Stimulated activated naive CD8-positive, alpha-beta T cell treated with anti-CD3 and anti-CD28 coated beads, Interleukin-15, Interleukin-2, amounts not matched to agents 100 U/mL and 50 U/mL, for 24 hours (primary cell): ENCODE measurements at places on chromosomes 7 and 10.

DNA sequence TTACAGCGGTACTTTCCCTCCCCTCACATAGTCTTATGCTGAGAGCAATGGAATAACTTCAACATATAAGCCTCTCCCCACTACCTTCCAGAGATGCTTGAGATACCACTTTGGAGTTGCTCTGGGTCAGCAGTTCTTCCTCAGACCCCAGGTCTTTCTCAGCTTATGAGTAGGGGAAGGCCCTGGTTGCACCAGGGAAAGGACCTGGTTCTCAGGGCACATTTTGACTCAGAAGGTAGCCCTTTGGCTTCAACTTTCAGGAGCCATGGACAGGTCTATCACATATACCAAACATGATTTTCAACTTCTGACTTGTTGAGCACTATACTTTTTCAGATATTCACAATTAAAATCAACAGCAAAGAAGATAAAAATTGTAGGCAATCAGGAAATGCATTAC lies 11.5 kb upstream of the FIGNL1 start:
- no peak for DNase-seq

DNA sequence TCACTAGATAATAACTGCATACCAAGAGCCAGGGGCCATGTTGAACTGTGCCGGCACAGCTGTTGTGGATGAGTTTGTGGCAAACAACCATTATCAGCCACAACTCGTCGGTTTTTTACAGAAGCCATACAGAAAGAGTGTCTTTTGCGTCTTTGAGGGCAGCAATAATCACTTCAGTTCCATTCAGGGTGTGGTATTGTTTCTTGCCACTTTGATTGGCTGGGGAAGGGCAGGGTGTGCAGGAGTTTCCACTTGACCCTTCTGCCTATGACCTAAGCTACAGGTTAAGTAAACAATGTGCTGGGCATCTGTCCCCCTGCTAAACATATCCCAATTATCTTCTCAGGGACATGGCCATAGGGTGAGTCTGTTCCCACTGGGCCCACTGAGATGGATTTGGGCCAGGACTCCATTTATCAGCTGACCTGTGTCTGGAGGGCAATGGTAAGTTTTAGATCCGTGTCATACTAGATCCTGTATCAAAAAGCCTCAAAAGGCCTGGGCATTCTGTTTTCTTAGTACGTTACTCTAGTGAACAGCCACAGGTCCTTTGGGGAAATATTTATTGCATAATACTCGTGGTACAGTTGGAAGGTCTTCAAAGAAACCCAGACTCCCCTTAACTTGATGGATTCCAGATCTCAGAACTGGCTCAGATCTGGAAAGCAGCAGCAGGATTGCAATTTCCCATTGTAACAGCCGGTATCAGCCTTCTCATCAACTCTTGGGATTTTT lies 15.9 kb downstream of the ZNF3 start:
- no peak for DNase-seq

DNA sequence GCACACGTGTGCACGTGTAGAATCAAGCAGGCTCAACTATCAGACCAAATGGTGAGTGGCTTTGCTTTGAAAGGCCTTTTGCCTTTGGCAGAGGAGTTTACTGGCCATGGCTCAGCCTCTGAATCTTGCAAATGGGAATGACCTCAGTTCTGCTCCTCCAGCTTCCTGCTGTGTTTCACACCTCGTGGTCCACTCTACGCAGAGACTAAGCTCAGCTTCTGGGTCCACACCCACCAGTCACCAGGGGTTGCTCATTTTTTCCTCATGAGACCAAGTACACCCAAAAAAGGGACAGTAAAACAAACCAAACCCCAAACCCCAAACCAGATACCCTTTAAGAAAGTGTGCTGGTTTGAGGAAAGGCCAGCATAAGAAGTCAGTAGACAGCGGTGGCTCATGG lies 236.4 kb downstream of the DNAJB6 start:
- DNase-seq = peak; percentile 32

GRCh38 chr10:125057158-125058001 lies 103.0 kb downstream of the CTBP2 start:
- no peak for DNase-seq

GRCh38 chr7:69588773-69589172 lies 9.5 kb upstream of the AUTS2 start:
- DNase-seq = no peak

DNA sequence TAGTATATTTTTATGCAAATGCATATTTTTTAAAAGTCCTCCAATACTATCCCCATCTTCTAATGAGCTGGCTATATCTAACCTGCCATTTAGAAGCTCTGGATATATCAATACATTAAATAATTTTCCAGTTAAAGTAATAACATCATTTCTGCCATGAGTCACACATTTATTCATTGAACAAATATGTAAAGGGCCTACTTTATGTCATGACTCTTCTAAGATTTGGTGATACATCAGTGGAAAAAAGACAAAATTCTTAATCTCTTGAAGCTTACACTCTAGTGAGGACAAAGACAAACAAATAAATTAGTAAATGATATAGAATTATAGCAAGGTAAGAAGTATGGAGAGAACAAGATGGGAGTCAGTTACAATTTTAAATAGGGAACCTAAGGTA lies 716.8 kb upstream of the LRRTM3 start:
- no peak for DNase-seq

DNA sequence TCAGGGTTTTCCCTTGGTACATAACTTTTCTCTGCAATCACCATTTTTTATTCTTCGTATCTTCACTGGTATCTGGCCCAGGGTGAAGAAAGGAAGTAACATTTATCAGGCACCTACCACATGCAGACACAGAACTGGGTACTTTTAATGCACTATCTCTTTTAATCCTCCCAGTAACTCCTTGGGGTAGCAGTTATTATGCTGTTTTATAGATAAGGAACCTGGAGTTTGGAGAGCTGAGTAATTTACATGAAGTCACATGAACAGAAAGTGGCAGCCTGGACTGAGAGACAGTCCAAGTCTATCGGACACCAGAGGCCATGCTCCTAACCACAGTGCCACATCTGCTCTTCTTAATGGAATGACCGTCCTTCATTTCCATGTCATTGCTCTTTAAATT lies 117.1 kb upstream of the PODXL start:
- no peak for DNase-seq

DNA sequence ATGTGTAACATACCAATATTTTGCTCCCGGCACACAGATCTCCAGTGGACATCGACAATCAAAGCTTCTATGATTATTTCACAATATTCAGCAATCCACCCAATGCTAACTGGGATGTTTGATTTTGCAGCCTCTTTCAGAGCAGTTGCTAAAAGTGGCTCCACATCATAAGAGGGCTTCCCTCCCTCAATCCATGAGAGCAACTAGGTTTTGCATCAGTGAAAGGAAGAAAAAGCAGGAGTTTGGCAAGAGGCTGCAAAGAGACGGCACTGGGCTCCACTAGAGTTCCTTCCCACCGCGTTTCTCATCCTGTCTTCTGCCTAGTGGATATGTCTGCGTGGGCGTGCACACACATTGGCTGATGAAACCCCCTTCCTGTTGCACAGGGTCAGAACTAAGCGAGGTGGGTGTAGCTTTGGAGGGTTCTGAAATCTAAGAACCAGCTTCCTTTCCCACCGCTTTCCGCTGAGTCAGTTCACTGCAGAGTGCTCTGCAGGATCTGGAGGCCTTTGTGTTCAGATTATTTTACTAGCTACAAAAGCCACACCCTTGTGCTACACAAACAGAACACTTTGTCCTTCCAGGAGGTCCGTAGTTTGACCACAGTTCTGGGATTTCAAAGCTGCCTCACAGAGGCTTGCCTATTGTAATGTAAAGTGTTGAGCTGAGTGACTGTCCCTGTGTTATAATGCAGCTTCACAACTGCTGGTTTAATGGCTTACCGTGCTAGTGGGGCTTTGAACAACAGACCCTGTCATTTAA lies 28.1 kb downstream of the ARL4A start:
- DNase-seq = peak; percentile 57

- DNase-seq = no peak
Observed at GRCh38 chr7:15176089-15176488, 273.5 kb upstream of the DGKB start.

DNA sequence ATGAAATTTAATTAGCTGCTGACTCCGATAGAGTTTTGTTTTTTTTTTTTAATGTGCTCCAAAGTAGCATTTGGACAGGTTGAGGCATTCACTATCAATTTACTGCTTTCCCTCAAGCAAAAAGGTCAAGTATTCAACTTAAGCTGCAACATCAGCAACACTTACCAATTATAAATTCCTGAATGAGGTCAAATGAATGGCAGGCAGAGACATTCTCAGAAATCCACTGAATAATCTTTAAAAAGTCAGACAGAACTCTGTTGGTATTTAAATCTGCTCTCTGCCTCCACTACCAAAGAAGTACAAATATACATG lies 62.8 kb downstream of the GSAP start:
- DNase-seq = no peak

GRCh38 chr10:77605466-77605865 lies 32.1 kb downstream of the KCNMA1 start:
- DNase-seq = no peak

DNA sequence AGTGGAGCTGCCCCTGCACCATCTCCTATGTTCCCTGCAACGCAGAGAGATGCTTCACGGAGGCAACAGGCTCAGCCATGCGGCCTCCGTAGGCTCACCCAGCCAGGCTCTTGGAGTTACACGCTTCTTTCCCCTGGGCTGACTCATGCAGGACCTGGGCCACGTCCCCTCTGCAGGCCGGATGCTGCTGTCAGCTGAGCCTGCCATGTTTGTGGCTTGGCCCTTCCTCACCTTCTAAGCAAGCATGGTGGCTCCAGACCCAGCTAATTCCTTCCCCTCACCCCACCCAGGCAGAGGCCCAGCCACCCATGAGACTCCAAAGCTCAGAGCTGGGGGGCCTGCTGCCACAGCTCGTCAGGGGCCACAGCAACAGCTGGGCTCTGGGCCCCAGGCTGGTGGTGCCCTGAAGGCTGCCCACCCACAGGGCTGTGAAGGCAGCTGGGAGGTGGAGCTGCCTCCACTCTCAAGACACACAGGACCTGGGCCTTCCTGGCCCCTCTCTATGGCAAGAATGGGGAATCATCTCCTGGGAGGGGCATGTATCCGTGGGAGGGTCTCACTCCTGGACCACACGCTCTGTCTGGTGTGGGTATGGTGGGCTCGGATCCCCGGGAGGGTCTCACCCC lies 219.6 kb downstream of the ELFN1 start:
- no peak for DNase-seq
